ENCODE measurements at places on chromosomes 16 and 17.

DNA sequence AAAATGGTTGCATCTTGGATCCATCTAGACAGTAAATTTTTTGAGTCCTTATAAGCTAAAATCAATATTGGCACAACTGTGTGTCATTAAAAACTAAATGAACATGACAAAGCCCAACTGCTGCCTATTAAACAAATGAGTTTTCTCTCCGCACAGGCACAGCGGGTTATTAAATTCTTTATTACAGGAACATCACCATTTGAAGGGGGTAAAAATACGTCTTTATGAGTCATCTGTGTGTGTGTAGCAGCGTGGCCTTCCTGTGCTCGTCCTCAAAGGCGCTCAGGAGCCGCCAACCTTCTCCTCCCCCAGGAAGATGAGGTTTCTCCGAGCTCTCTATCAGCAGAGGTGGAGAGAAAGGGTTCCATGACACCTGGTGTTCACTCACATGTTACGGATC, 62.6 kb upstream of the SDK2 start:
- no peak for DNase-seq

GRCh38 chr17:74362069-74362405, 369 bp upstream of the BTBD17 start:
- no peak for DNase-seq

GRCh38 chr17:42118126-42118510, 3.0 kb downstream of the KAT2A start:
- no peak for DNase-seq

DNA sequence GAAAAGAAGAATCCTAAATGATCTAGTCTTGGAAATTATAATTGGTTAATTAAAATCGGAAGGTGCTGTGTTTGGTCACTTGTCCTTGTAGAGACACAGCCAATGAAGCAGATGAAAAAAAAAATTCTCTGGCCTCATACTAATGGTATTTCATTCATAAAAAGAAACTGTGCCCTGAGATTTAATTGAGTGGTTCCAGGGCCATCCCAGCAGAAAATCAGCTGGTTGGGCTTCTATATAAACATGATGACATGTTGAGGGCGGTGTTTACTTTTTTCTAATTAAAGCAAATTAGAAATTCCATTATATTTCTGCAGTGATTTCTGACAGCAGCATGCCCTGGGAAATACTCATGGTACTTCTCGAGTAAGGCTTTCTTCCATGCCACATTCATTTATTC, 191.9 kb upstream of the KCNJ16 start:
- no peak for DNase-seq

- no peak for DNase-seq
These were observed 124.3 kb downstream of the NPIPB5 start for GRCh38 chr16:22634954-22635353.

GRCh38 chr16:14634389-14634725, 1.6 kb downstream of the BFAR start:
- no peak for DNase-seq

DNA sequence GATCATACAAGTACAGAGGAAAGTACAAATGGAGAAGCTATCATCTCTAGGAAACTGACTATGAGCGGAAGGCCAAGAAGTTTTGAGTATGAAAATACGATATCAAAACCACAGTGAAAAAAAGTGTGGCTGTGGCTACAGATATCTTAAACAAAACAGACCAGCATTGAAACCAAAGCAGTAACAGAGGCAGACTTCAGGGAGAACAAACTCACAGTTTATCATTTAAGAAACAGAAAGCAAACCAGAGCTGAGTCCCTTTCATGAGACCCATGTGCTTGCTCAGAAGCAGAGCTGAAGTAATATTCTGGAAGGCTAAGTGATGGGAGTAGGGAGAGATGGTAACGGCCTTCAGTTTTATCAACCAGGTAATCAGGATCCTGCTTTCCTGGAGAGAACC, 317.8 kb downstream of the CA10 start:
- DNase-seq: no peak

- no peak for DNase-seq
These were observed 42.9 kb downstream of the USP10 start for GRCh38 chr16:84742641-84743092.

- no peak for DNase-seq
These were observed 12.2 kb upstream of the CES3 start for GRCh38 chr16:66948837-66949225.

- DNase-seq: no peak
These were observed 20.4 kb downstream of the TBX2 start for GRCh38 chr17:61420052-61420451.

GRCh38 chr17:49407086-49407485, 7.6 kb downstream of the PHB1 start:
- no peak for DNase-seq

GRCh38 chr16:69773260-69773947, 11.3 kb downstream of the WWP2 start:
- DNase-seq: no peak

DNA sequence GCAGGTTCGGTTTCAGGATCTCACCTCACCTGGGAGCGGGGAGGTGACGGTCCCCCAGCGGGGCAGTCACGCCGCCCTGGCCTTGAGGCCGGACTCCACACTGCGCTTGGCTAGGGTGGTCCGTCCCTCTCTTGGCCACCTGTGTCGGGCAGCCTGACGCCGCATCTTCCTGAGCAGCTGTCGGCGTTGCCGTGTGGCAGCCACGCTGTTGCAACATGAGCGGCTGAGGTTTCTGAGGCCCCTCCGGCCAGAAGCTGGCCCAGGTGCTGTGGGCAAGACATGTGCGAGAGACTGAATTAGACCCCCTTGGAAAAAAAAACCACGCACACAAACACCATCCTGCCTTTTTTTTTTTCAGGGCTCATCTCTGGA, 49.2 kb downstream of the IRF8 start:
- DNase-seq: no peak

DNA sequence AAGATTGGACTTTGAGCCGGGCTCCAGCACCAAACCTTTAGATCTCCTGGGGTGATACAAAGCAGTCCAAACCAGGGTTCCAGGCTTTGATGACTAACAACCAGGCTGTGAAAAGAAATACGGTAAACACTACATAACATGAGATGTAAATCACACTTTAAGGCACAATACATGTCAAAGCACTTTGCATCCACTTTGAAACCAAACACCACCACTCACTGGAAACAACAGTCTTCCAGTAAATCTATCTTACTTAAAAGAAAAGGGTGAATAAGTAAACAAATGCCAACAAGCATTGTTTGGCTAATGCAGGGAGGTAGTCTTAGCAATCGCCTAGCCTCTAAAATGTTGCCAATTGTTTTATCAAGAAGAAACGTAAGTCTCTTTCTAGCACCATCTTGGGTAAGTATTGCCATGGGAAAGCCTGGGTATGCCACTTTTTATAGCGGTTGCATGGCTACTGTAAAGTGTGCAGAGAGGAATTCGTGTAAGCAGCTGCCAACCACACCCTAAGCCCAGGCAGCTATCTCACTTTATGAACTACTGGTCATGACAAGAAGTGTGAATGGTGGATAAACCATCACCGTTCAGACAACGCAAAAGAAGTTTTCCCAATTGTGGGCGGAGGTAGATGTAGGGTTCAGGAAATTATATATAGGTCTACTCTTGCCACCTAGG, 267.4 kb upstream of the PSMD7 start:
- no peak for DNase-seq

- no peak for DNase-seq
These were observed 31.7 kb downstream of the CRISPLD2 start for GRCh38 chr16:84851192-84852127.

DNA sequence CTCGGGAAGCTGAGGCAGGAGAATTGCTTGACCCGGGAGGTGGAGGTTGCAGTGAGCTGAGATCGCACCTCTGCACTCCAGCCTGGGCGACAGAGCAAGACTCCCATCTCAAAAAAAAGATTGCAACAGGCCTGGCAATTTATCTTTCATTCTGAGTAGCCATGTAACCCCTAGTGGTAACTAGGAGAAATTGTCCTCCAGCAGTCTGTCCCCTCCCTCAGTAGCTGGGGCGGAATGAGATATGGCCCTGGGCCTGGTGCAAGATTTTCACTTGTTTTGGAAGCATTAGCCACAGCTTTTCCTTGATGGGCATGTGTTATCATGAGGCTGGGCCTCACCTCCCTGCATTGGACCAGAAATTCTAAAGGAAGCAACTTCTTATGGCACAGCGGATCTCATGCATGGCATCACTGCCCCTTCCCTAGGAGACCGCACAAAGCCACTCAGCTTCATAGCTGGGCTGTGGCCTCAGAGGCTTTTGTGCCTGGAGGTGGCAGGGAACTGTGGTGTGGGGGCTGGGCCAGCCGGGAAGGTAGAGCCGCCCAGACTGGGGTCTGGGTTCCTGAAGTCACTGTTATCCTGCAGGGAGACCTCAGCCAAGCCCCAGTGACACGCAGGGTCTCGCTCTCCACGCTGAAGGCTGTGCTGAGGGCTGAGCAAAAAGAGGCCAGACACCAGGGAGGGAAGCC, 13.4 kb downstream of the NATD1 start:
- DNase-seq: no peak

Measured in right forelimb (tissue), 1 donor.